ENCODE measurements at places on chromosomes 13 and 19.
A peak's percentile ranks its signal among the peaks of the same experiment; 100 is the strongest.

GRCh38 chr13:97058391-97058790 lies 64.1 kb upstream of the OXGR1 start:
- DNase-seq, result no peak

DNA sequence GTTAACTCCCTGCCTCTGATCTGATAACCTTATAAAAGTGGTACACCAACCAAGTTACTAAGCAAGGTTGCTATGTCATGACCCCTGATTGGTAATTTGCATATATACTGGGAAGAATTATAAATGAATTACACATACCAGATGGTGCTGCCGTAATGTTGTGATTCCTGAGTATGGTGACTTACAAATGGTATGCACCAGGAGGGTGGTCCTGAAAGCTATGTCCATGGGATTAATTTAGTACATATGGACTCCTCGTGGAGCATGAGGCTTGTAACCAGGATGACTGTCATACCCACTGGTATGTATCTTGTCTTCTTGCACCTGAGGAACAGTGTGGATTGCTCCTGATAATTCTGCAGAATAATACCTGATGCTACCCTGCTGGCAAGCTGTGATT lies 240.6 kb downstream of the GPC6 start:
- no peak for DNase-seq

DNA sequence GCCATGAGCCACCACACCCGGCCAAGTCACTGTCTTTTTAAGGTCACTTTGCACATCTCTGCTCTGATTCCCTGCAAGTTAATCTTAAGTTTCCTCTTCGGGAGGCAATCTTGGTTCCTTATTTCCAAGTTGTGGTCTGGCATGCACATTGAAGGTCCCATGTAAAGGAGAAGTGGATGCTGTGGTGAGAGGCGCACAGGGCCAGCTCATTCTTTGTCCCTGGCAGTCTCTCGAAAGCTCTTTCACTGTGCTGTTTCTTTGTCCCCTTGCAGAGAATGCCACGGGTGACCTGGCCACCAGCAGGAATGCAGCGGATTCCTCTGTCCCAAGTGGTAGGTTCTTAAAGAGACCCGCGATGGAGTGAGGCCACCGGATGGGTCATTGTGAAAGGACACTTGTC lies 16.4 kb upstream of the C19orf33 start:
- DNase-seq, result no peak

GRCh38 chr19:13700621-13701020 lies 63.7 kb upstream of the MRI1 start:
- no peak for DNase-seq

- DNase-seq, result no peak
Observed at GRCh38 chr13:109191413-109191812, 562.0 kb downstream of the MYO16 start.

GRCh38 chr19:23999821-24000610 lies 85.3 kb downstream of the ZNF726 start:
- DNase-seq, result peak; percentile 84

DNA sequence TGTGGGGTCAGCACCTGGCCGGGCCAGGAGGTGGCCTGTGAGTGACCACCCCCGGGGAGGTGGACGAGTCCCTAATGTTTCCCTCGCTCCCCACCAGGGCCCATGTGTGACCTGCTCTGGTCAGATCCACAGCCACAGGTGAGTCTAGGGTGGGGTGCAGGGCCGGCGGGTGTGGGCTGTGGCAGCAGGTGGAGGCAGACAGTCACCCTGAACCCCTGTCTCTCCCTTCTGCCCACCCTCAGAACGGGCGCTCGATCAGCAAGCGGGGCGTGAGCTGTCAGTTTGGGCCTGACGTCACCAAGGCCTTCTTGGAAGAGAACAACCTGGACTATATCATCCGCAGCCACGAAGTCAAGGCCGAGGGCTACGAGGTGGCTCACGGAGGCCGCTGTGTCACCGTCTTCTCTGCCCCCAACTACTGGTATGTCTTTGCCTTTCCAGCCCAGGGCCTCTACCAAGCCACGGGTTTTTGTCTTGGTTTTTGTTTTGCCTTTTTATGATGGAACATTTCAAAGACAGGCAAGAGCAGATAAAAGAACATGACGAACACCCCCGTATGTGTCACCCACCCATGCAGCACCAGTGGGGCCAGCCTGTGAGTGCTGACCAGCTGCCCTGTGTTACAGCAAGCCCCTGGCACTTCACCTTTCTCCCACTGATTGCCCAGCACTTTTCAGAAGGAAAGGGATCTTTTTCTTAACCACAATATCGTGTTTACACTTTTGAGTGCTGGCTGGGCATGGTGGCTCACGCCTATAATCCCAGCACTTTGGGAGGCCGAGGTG lies 24.9 kb downstream of the CCDC8 start:
- no peak for DNase-seq

DNA sequence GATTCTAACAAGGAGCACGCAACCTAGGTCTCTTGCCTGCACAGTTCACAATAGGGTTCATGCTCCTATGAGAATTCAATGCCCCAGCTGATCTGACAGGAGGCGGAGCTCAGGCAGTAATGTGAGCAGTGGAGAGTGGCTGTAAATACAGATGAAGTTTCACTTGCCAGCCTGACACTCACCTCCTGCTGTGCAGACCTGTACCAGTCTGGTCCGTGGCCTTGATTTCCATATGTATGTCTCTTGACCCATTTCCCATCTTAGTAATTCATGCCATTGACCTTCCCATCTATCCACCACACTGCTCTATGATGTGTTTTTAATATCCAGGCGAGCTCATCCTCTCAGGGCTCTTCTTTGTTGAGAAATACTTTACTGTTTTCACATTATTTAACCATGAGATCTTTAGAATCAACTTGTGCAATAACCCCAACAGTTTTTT lies 95.2 kb downstream of the LRCH1 start:
- peak; percentile 41 for DNase-seq

DNA sequence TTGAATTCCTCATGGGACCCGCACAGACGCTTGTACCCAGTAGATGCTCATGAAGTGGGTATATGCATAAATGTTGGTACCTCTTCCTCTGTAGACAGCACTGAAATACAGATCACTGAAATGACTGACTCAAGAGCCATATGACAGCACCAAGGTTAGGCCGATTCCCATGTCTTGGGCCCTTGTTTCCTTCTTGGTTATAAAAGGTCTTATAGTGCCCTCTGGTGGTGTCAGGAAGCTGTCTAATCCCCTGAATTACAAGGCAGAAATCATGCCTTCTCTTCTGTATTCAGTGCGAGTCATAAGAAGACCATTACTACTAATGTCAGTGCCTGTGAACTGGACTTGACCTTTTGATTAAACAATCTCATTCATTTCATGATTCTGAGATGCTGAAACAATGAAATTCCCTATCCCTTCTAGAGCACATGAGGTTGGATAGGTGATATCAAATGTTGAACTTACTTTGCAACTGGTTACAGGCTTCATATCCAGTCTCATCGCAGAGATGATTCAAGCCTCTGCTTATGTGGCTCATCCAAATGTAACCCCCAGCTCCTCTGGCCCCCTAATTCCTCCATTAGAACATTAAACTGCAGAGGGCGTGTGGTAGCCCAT lies 59.7 kb downstream of the SPATA13 start:
- peak; percentile 59 for DNase-seq

DNA sequence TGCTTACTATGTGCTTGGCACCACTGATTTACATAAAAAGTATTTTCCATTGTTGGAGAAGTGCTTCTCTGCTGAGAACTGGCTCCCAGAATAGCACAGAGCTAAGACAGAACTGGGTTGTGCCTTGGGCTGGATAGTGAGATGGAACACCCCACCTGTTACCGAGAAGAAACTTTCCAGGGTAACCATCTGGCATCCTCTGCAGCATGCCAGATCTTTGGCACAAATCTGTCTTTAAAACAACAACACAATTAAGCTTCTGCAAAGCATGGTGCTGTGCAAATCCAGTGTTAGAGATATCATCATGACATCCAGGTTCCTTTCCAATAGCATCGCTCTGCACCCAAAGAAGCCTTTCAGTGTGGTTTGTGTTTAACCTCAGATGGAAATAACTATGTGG lies 202.5 kb upstream of the RFC3 start:
- no peak for DNase-seq

GRCh38 chr19:30631033-30631370 lies 258.8 kb downstream of the ZNF536 start:
- DNase-seq, result no peak

- DNase-seq, result no peak
Observed at GRCh38 chr13:92101801-92102200, 703.4 kb downstream of the GPC5 start.

DNA sequence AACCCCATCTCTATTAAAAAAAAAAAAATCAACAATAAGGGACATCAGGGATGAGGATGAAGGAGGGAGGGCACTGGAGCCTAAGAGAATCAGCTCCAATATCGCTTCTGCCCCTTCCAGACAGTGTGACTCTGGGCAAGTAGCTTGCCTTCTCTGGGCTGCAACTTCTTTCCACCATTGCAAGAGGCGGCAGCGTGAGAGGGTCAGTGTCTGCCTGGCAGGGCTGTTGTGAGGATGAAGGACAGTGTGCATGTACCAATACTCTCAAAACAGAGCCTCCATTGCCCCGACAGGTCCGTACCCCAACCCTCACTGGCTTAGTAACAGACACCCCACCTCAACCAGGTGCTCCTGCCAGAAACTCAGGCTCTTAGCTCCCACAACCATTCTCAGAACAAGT lies 15.3 kb upstream of the LENG8 start:
- DNase-seq, result no peak

DNA sequence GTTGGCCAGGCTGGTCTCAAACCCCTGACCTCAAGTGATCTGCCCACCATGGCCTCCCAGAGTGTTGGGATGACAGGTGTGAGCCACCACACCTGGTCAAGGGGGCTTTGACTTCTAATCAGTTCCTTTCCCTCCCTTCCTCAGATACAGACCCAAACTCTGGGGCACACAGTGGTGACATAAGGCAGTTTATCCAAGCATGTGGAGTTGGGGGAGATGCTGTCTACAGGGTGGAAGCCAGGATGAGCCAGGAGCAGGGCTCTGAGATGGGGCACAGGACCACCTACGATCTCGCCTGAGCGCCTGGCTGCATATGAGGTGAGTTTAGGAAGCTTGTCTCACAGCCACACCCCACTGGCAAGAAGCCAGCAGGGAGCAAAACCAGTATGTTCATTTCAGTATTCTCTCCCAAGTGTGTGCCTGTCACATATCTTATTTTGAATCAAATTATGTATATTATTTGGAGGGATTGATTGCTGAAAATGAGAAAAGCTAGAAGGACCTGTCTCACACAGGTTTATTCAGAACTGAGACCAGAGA lies 67.7 kb downstream of the KCTD15 start:
- no peak for DNase-seq

GRCh38 chr19:41921577-41922576 lies 6.4 kb downstream of the ERFL start:
- no peak for DNase-seq

- DNase-seq, result no peak
Observed at GRCh38 chr13:42650506-42650905, 76.6 kb downstream of the TNFSF11 start.

GRCh38 chr13:26246154-26246553 lies 7.8 kb upstream of the CDK8 start:
- DNase-seq, result no peak

- DNase-seq, result no peak
Observed at GRCh38 chr19:38629568-38629967, 10.6 kb downstream of the EIF3K start.

DNA sequence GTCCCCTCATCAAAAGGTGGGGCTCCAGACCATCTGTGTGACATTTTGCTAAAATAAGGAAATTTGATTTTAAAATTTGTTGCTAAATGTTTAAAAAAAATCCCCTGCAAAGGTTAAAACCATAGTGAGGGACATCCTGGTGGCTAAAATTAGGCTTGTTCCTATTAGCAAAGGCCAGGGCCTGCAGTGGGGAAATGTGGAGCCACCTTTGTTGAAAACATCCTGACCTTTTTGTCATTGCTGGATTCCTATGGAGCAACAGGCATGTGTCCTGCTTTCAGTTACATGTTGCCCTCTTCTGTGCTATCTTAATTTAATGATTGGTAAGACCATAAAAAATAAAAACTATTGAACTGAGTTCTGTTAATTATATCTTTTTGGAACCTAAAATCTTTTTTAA lies 524.3 kb downstream of the KCTD12 start:
- DNase-seq, result no peak

DNA sequence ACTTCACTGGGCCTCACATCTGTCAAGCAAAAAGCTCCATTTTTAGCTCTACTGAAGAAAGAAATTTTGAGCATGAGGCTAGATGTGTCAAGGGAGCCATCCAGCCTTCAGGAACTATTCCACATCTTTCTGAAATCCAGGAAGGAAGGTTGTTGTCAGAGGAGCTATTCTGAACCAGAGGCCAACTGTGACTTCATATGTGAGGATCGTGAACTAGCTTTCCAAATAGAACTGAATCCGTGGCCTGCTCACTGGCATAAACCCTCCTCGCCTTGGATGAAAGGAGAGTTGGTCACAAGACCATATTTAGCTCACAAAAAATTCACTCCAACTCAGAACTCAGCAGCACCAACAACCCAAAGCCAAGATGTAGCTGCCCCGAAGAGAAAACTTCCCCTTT lies 195.8 kb downstream of the FOXO1 start:
- DNase-seq, result no peak

DNA sequence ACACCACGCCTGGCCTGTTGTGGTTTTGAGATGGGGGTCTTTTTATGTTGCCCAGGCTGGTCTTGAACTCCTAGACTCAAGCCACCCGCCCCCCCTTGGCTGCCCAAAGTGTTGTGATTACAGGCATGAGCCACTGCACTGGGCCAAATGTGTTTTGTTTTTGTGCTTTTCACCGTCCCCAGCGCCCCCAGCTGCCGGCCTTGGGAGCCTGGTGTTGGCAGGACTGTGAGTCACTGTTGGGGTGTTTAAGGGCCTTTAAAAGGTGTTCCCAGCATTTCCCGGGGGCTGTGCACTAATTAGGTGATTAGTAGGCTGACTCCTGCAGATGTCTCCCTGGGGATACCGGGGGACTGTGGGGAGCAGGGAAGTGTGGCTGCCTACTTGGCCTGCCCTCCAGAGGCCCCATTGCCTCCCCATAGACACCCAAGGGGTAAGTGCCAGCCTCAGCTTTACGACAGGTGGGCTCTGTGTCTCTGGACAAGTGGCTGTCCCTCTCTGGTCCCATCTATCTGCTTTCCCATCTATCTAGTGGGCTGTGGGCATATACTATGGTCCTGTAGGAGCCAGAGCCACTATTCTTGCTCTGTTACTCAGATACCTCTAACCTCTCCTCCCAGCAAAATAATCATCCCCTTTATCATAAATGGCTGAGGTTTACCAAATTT lies 11.8 kb upstream of the TLE5 start:
- DNase-seq, result no peak

GRCh38 chr19:22945560-22945959 lies 57.4 kb downstream of the ZNF728 start:
- DNase-seq, result no peak

DNA sequence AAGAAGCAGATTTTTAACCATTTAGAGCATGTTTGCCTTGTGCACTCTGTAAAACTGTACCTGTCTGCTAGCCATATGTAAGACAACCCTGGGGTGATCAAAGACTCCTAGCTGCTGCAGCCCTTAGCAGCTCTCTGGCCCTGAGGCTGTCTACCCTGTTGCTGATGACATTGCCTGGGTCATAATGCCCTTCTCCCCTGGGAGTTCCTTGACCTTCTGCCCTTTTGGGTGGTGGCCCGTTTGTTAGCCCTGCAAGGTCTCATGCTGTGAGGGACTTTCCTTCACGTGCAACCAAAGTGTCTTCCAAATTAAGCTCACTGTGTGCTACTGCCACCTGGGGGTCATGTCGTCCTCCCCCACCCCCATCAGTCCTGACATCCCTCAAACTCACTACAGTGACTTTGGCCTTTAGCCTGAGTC lies 7.4 kb downstream of the GPC6 start:
- DNase-seq, result no peak
